ENCODE measurements at places on chromosomes 13 and 19. TPM values are rescaled to one million over a fixed set of nuclear protein-coding genes. Genes with fewer than 3 reads are reported as not detected.

Gene ANKLE1
- not detected for total RNA-seq

Gene ZFP14
- 0.72 TPM for total RNA-seq

Gene BORCS8
- 21.1 TPM for total RNA-seq

Gene ZNF175
- total RNA-seq: 10.7 TPM

Gene KRTDAP
- not detected for total RNA-seq

Gene FUT3
- total RNA-seq: not detected

Gene THSD8
- total RNA-seq: not detected

Gene CEACAM3
- not detected for total RNA-seq

Gene ICAM5
- 4.5 TPM for total RNA-seq

Gene CGB2
- total RNA-seq: not detected

Gene SMIM44
- not detected for total RNA-seq

Gene ACP5
- total RNA-seq: 1.3 TPM

Gene LILRA5
- not detected for total RNA-seq

Gene CGB1
- not detected for total RNA-seq

Gene LILRB1
- total RNA-seq: not detected

Gene R3HDM4
- 61.7 TPM for total RNA-seq

Gene CCNA1
- 7.5 TPM for total RNA-seq

Gene POU2F2
- not detected for total RNA-seq

Gene HIF3A
- total RNA-seq: 18.8 TPM

Gene DMKN
- total RNA-seq: 4.2 TPM

Gene PLEKHA4
- total RNA-seq: 9.7 TPM

Gene TSKS
- 0.54 TPM for total RNA-seq

Gene DCT
- total RNA-seq: not detected

Gene TEX29
- total RNA-seq: not detected

Gene SPACA4
- total RNA-seq: not detected

Gene KLK4
- not detected for total RNA-seq

Gene FLT3
- not detected for total RNA-seq

Gene LHB
- not detected for total RNA-seq

Gene HIPK4
- not detected for total RNA-seq

Gene ZNF69
- total RNA-seq: 2.3 TPM

Gene DZIP1
- 21.7 TPM for total RNA-seq

Gene VSTM1
- not detected for total RNA-seq

Gene CD37
- not detected for total RNA-seq

Gene S1PR5
- total RNA-seq: 0.36 TPM

Gene SEMA6B
- total RNA-seq: 9.7 TPM

Gene DLL3
- total RNA-seq: 2.2 TPM

Gene ONECUT3
- not detected for total RNA-seq

Gene ERICH6B
- not detected for total RNA-seq

Gene ZGLP1
- total RNA-seq: not detected

Gene CD70
- total RNA-seq: not detected

Gene ZNF681
- total RNA-seq: 1.3 TPM

Gene HOOK2
- total RNA-seq: 22.7 TPM

Gene ZSWIM4
- 3.2 TPM for total RNA-seq

All from cardiac atrium fibroblast (primary cell).